ENCODE measurements at places on chromosomes 2 and 18.
A peak's percentile ranks its signal among the peaks of the same experiment; 100 is the strongest.

- no peak for DNase-seq
These were observed 55.5 kb upstream of the RAB6D start for GRCh38 chr2:131419441-131419840.

DNA sequence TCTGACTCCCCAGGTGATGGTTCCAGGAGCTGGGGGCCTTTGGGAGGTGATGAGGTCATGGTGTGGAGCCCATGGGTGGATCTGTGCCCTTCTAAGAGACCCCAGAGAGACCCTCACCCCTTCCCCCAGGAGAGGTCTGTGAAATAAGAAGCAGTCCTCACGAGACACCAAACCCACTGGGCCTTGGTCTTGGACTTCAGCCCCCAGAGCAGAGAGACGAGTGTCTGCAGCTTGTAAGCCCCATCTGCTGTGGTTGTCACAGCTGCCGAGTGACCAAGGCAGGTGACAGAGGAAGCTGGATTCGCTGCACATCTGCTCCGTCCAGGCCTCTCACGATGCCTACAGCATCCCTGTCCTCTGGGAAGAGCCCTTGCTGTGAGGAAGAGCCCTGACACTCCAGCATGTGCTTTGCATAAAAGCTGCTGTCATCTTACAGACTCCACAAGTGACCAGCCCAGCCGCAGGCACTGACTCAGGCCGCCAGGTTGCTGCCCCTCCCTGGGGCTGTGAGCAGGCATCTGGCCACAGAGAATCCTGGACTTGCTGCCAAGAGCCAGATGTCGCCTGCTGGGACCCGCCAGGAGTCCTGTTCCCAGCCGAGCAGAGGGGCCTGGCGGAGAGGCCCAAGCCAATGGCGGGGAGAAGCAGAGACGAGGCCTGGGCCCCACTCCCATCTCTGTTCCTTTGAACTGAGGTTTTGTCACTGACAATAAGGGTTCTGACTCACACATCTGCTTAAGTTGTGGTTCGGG, 150.8 kb downstream of the PXDN start:
- no peak for DNase-seq

DNA sequence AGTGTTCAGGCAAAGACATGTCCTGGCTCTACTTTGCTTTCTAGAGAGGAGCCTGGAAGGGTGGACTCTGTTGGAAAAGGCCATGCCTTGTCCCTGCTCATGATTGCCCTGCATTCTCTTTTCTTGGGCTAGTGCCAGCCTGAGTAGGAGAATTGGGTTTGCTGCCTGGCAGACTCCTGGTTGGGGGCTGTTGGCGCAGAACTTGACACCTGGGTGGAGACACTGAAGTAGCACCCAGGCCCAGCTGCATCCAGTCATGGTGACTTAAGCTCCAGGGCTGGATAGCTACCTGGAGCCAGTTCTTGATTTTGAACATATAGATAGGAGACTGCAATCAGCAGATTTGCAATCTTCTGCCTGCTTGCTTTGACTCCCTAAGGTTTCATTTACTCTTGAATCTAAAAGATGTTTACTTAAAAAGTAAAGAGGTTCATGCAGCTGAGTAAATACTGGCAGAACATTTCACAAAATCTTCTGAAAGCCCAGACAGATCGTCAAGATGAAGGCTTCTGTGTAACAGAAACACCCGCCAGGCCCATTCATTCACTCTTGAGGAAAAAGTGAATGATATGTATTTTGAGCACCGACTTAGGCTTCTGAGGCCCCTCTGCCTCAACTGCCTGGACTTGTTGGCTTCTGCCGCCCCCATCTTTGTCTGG, 38.0 kb upstream of the YWHAQ start:
- no peak for DNase-seq

- DNase-seq: peak; percentile 53
These were observed 132.7 kb upstream of the XPO1 start for GRCh38 chr2:61670591-61671501.

- DNase-seq: no peak
These were observed 710.4 kb upstream of the PIK3C3 start for GRCh38 chr18:41244591-41245037.
